Sigmoid colon (tissue), 7 donors: ENCODE measurements at places on chromosomes 7 and 10.
A peak's percentile ranks its signal among the peaks of the same experiment; 100 is the strongest.

GRCh38 chr7:150358433-150358832, 10.2 kb upstream of the REPIN1 start:
- peak; percentile 0 for DNase-seq

GRCh38 chr7:301291-302053, 11.5 kb downstream of the FOXL3 start:
- DNase-seq = peak; percentile 47

DNA sequence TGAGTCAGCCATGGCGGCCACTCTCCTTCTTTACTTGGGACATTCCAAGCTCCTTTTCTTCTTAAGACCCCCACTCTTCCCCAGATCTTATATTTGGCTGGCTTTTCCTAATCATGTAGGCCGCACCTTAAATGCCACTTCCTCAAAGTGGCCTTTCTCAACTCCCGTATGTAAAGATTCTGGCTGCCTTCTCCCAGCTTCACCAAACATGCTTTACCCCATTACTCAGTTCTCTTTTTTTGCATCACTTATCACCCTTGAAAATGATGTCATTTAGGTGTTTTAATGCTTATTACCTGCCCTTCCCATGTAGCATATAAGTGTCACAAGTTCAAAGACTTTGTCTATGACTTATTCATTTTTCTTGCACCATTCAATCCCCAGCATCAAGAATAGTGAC, 810.1 kb upstream of the CELF2 start:
- no peak for DNase-seq

DNA sequence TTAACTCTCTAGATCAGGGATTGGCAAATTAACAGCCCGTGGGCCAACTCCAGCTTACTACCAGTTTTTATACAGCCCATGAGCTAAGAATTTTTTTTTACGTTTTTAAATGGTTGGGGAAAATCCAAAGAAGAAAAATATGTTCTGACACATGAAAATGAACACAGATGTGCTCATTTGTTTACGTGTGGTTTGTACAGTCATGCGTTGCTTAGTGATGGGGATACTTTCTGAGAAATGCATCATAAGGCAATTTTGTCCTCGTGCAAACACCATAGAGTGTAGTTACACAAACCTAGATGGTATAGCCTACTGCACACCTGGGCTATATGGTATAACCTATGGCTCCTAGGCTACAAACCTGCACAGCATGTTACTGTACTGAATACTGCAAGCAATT, 8.3 kb upstream of the SMKR1 start:
- no peak for DNase-seq

DNA sequence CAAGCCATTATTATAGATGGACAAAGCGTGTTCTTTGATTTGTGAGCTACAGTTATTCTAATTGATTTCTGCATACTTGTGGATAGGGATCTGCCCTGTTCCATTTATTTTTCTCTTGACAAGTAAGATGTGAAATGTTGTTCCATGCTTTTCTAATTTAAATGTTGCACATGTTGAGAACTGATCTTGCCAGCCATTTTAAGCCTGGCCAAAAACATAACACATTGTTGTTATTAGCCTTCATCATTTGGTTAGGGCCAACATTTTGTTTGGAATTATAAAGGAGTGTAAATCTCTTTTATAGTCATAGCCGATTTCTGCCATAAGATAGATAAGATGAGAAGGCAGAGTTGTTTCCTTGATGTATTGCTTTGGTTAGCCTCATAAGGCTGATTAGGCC, 117.0 kb downstream of the WNT2 start:
- DNase-seq = no peak

GRCh38 chr10:1737222-1738061, at the start of gene ADARB2:
Gene ADARB2, minus strand, starts transcription at chr10:1737525.
- DNase-seq = no peak

GRCh38 chr7:84069999-84070500, 124.5 kb downstream of the SEMA3A start:
- DNase-seq = no peak

- no peak for DNase-seq
These were observed 101.5 kb upstream of the TMEM72 start for GRCh38 chr10:44809647-44810046.

DNA sequence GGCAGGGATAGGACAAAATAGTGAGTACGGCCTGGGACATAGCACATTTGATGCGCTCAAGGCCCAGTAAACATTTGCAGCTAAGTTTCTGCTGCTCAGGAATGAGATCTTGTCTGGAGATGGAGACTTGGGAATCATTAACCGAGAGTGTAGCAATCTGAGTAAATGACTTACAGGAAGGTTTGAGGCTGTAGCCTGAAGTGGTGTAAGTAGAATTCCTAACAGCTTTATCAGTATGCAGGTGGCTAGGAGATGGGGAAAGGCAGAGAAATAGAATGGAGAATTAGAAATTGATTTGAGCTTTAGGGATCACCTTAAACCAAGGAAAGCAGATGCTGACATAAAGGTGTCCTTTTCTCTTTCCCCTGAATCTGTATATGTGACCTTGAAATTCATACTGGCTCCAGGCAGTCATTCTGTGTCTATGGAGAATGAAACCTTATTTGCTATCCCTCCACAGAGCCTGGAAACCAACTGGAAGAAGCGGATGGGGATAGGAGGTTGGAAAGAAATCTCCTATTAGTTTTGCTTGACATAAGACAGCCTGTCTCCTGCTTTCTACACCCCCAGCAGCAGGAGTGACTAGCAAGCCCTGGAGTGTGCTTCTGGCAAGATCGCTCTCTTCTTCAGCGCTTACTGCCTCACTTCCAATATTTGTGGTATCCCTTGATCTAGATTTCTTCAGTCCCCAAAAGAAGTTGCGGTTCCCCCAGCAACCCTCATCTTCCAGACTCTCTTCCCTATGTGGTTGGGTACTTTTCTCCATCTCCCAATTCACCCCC, 6.4 kb upstream of the PON2 start:
- no peak for DNase-seq

DNA sequence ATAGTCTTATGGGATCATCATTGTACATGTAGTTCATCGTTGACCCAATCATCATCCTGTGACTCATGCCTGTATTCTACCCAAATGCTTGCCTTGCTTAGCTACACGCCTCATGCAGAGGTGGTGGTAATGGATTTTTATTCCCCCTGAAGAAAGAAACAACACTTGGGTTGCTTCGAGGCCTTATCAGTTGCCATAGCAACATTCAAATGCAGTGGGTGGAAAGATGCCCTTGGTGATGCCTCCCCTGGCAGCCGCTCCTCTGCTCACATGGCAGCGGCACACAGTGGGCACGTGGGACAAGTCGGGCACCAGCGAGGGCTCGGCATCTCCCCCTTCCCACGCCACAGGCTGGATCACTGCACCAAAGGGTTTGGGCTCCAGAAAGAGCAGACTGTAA, 54.0 kb upstream of the NMT2 start:
- DNase-seq = no peak

DNA sequence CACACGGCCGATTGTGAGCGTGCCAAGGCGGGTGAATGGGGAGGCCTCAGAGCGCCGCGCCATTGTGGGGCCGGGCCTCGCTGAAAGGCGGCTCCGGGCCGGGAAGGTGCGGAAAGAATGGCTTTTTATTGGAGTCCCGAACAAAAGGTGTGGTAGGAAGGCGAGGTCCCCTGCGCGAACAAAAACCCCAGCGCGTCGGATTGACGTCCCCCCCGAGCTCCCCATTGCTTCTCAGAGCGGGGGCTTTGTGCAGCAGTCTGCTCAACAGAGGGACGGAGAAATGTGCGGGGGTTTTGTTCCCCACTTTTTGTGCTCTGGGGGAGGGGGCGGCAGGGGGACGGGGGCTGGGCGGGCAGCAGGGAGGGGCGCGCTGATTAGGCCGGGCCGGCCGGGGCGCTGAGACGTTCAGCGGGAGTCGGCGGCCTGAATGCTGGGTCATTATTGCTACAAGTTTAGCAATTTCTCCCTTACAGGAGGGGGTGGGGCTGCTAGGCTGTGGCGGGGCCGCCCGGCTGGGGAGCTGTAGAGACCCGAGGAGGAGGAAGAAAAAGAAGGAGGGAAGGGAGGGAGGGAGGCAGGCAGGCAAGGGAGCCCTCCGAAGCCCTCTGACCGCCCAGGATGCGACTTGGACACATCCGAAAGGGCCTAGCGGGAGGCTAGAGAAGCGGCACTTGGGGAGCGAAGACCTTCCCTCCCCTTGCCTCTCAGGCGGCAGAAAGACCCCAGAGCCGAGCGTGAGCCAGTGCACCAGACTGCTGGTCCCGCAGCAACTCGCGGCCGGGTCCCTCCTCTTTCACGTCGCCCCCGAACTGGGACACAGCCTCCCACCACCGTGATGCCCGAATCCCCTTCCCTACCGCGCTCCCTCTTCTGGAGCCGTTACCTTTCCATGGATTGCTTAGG, 4.6 kb downstream of the NKX2-3 start:
- peak; percentile 86 for DNase-seq
